ENCODE measurements at places on chromosomes 11 and 22.

DNA sequence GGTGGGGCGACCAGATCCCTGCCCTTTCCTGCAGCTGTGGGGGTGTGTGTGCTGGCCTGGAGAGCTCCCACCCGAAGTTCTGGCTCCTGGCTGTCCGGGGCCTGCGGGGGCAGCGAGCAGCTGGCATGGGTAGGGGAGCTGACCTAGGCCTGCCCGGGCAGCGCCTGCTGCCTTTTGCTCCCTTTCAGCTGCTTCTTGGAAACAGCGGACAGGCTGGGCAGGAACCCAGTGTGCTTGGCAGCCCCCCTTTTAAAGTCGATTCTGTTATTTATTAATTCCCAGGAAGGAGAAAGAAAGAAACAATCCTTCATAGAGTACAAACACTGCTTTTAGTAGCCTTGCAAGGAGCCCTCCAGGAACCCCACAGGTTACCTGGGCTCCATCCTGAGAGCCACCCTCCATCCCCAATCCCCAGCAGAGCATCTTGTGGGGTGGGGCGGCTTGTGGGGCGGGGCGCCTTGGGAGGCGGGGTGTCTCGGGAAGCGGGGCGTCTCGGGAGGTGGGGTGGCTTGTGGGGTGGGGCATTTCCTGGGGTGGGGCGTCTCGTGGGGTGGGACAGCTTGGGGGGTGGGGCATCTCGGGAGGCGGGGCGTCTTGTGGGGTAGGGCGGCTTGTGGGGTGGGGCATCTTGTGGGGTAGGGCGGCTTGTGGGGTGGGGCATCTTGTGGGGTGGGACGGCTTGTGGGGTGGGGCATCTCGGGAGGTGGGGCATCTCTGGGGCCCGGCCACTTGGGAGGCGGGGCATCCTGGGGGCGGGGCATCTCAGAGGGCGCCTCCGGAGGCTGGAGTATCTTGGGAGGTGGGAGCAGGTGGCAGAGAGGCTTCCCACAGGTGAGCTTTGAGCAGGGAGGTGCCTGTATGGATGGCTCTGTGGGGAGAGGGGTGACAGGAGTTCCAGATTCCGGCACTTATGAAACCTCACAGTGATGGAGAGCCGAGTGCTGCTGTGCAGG is 7.0 kb downstream of the CD81 start:
- no peak for DNase-seq

GRCh38 chr11:132844956-132845696 is 687.2 kb downstream of the OPCML start:
- peak; percentile 85 for DNase-seq

DNA sequence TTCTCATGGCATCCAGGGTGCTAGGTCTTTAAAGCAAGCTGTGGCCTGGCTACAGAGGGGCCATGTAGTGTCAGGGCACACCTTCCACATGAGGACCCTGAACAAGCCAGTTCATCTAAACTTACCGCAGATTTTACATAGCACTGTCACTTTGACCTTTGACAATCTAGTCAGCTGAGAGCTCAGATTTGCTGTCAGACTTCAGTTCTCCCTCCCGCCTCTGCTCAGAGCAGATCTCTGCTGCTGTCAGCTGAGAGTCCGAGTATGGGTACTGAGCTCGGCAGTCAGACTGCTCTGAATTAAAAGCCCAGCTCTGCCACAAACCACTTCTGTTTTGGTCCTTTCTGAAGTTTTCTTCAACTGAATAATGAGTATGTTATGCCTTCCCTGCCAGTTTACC is 507.1 kb downstream of the SOX6 start:
- DNase-seq, result no peak

GRCh38 chr11:126647735-126648134 is 292.2 kb downstream of the ST3GAL4 start:
- DNase-seq, result peak; percentile 94

GRCh38 chr22:49247194-49247924 is 580.3 kb downstream of the BRD1 start:
- no peak for DNase-seq

DNA sequence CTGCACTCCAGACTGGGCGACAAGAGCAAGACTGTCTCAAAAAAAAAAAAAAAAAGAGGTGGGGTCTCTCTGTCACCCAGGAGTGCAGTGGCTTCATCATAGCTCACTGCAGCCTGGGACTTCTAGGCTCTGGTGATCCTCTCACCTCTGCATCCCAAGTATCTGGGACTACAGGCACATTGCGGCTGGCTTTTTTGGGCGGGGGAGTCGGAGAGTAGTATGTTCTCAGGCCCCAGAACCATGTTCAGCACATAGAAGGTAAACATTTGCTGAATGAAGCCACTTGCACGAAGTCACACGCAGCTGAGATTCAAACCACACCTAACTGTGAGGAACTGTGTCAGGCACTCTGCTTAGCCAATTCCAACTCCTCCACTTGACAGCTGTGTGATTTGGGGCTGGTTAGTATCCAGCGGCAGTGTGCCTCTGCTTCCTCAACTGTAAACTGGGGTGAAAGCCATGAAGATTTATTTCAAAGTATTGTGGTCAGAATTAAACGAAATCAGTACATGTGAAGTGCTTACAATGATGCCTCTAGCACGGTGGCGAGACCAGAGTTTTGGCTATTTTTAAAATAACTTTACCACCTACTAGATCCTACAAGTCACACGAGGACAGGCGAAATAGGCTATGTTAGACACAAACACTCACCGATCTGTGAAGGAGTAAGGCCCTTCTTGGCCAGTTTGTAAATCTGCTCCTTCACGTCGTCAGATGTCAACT is 789 bp downstream of the RPS13 start:
- DNase-seq, result peak; percentile 5

DNA sequence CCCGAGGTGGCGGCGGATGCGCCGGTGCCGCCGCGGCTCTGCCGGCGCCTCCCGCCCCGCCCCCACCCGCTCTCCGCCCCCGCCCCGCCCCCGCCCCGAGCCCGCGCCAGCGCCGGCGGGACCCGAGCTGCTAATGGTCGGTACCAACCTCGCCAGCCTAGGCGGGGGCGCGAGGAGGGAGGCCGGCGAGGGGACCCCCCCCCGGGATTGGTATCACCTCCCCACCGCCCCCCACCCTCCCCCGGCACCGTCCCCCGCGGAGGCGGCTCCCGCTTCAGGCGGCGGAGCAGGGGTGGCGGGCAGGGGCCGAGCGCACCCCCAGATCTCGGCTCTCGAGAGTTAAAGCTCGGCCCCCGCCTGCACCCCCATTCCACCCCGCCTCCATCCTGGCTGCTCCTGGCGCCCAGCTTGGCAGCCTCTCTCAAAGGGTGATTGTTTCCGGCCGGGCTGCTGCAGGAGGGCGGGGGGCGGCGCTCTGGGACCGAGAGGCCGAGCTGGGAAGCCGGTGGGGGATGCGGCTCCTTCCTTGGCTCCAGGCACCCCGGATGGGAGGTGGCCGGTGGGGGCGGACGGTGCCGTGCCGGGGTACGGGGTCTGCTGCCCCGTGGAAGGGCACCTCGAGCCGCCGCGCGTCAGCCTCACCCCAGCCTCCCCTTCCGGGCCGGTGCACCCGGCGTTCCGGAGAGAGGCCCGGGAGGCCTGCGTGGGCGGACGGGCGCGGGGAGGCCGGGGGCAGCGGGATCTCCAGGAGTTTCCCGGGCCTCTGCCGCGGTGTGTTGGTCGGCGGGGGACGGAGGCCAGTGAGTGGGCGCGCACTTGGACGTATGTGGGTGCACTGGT is at the start of gene B3GAT1:
TSS of gene B3GAT1 (minus strand) at position 40 of the 840 bp plus-strand sequence. CDS start 24,583 bp downstream, outside the sequence.
- DNase-seq, result no peak

GRCh38 chr11:31355817-31356216 is 13.7 kb downstream of the DCDC1 start:
- no peak for DNase-seq

Data from AG08395 (cell line).